ENCODE measurements at places on chromosomes 12 and 14.

DNA sequence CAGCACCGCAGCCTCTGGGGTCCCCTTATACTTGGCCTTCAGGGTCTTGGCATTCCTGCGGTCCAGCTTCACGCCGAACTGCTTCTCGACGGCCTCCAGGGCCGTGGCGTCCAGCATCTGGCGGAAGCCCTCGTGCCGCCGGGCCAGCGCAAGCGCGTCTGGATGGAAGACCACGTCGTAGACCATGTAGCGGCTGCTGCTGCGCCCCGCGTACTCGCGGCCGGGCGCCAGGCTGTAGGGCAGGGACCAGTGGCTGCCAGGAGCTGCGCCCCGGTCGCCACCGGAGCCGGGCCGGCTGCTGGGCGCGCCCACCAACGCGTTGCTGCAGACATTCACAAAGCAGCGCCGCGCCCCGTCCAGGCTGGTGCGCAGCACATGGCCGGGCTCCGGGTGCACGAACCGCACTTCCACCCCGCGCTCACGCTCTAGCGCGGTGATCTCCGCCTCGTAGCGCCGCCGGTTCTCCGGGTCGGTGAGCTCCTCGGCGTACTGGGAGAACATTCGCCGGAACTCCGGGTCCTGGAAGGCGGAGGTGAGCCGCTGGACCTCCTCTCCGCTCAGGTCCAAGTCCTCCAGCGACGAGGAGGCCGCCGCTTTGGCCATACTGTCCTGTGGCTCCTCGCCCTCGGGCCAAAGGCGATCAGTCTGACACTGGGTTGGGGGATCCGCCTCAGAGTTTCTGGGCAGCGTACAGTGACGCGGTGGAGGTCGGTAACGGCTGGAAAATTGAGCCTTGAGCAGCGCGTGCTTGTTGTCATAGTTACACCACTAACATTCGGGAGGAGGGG, at the start of gene DNAAF2:
Gene DNAAF2 (minus strand): TSS at position 698 of the 788 bp plus-strand sequence. CDS start 95 bp downstream, at position 603.
- H3K4me1 ChIP-seq: peaks cover 7% of the 10 kb centered on the region
- H3K27me3 ChIP-seq: no peaks in the 10 kb centered on the region
- peak within 1 kb of the TSS; percentile 73 for H3K4me3 ChIP-seq
- DNase-seq: peak; percentile 71
- H3K36me3 ChIP-seq: peaks cover 6% of the 10 kb centered on the region

DNA sequence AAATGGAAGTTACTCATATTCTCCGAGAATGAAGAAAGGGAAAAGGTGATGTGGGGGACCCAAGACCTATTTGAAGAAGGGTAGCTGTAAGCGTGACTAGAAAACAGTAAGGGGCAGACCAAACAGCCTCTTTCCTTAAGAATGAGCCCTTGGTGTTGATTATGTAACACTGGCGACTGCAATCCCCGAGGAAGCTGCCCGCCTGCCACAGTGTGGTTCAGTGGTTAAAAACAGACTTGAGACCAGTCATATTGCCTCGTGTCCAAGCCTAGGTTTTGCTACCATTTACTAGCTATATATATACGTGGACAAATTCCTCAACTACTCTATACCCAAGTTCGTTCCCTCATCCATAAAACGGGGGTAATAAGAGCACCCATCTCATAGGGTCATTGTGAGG, 49.1 kb downstream of the SSPN start:
- H3K27ac ChIP-seq: no peak overlapping the region
- H3K36me3 ChIP-seq: no peaks in the 10 kb centered on the region
- peaks cover 11% of the 10 kb centered on the region for H3K4me1 ChIP-seq
- H3K4me3 ChIP-seq: no peak overlapping the region
- DNase-seq: no peak
- no peaks in the 10 kb centered on the region for H3K27me3 ChIP-seq

- no peak overlapping the region for H3K4me3 ChIP-seq
- DNase-seq: no peak
- H3K27ac ChIP-seq: no peak overlapping the region
Measured at GRCh38 chr14:22065347-22065746, 391.7 kb upstream of the OR4E1 start.

DNA sequence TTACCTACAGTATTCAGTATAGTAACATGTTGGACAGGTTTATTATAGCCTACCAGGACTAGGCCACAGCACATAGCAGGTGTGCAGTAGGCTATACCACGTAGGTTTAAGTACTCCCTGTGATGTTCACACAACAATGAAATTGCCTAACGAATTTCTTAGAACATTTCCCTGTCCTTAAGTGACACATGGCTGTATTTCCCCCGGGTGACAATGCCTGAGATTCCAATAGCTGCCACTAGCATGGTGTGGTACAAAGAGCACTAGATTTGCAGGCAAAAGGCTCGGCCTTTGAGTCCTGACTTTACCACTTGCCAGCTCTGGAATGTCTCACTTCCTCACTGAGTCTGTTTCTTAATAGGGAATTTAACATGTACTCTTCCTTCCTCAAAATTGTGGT, 19.7 kb downstream of the PTPN21 start:
- no peaks in the 10 kb centered on the region for H3K4me1 ChIP-seq
- H3K27me3 ChIP-seq: no peaks in the 10 kb centered on the region
- DNase-seq: no peak
- H3K36me3 ChIP-seq: peaks cover 14% of the 10 kb centered on the region

DNA sequence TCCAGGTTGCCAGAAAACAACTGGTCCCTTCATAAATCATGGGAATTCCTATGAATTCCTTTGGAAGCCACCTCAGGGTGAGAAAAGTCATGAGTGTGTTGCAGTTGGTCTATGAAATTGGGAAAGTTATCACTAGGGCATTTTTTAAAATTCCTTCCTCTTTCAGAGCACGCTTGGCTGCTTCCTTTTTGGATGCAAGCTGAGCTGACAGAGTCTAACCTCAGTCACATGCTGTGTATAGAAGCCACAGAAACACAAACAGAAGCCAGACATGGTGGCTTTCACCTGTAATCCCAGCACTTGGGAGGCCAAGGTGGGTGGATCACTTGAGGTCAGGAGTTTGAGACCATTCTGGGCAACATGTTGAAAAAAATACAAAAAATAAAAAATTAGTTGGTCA, 21.7 kb upstream of the HELB start:
- no peak for DNase-seq
- no peaks in the 10 kb centered on the region for H3K4me1 ChIP-seq
- H3K27me3 ChIP-seq: peaks cover 11% of the 10 kb centered on the region
- H3K36me3 ChIP-seq: no peaks in the 10 kb centered on the region

DNA sequence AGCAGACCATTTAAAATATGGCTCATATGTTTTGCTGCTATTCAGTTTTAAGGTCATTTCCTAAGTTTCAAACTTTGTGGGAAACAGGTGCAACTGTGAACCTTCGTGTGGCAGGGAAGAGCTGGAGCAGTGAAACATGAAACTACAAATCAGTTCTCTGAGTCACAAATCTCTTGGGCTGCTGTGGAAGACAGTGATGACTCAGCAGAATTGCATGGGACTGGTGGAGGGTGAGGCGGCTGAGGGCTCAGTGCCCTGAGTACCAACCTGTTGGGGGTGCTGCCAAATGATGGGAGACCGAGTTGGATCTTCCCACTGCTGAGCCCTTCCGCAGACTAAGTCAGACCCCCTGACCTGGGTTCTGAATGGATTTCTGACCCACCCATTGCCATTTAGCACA, 8.4 kb upstream of the CALM1 start:
- peaks cover 23% of the 10 kb centered on the region for H3K4me1 ChIP-seq
- no peak overlapping the region for H3K4me3 ChIP-seq

GRCh38 chr12:89340861-89341260, 11.4 kb downstream of the DUSP6 start:
- H3K27ac ChIP-seq: no peak overlapping the region
- no peaks in the 10 kb centered on the region for H3K4me1 ChIP-seq
- H3K36me3 ChIP-seq: no peaks in the 10 kb centered on the region
- no peak overlapping the region for H3K4me3 ChIP-seq

- no peak overlapping the region for H3K4me3 ChIP-seq
- no peak overlapping the region for H3K27ac ChIP-seq
- no peak for DNase-seq
- peaks cover 16% of the 10 kb centered on the region for H3K27me3 ChIP-seq
Measured at GRCh38 chr12:94561943-94562411, 88.4 kb downstream of the TMCC3 start.

GRCh38 chr12:40325349-40325960, 100.7 kb downstream of the LRRK2 start:
- DNase-seq: no peak
- H3K4me3 ChIP-seq: no peak overlapping the region
- H3K27me3 ChIP-seq: no peaks in the 10 kb centered on the region
- H3K27ac ChIP-seq: no peak overlapping the region

GRCh38 chr14:105503935-105504692, 13.1 kb downstream of the TEDC1 start:
- no peaks in the 10 kb centered on the region for H3K4me1 ChIP-seq
- no peak for DNase-seq
- no peaks in the 10 kb centered on the region for H3K27me3 ChIP-seq
- H3K4me3 ChIP-seq: no peak overlapping the region

DNA sequence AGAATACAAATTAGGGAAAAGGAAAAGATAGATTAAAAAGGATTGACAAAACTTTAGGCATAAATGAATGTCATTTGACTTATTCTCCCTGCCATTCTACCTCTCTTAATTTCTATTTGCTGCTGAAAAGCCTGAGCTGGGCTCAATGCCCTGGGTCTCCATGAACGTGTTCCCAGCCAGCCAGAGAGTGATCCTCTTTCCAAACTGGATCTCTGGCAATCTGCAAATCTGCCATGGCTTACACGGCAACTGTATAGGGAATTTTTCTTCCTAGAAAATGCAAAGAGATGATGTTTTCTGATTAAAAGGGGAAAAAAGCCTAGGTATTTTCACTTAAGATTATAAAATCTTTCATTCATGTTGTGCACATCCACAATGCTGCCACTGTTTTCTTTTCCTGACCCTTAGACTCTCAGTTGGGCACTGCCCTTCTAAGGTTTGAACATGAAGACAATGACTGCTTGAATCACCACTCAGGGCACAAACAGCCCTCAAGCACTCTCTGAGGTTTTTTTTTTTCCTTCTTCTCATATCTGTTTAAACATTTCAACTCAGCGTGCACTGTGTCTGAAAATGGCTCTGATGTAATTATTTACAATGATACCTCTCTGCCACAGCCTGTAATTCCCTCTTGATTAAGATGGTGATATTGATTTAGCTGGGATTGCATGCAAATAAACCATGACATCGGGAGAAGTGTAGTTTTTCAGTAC, 60.3 kb downstream of the DACT1 start:
- H3K36me3 ChIP-seq: no peaks in the 10 kb centered on the region
- H3K27me3 ChIP-seq: peaks cover 3% of the 10 kb centered on the region
- no peak for DNase-seq

DNA sequence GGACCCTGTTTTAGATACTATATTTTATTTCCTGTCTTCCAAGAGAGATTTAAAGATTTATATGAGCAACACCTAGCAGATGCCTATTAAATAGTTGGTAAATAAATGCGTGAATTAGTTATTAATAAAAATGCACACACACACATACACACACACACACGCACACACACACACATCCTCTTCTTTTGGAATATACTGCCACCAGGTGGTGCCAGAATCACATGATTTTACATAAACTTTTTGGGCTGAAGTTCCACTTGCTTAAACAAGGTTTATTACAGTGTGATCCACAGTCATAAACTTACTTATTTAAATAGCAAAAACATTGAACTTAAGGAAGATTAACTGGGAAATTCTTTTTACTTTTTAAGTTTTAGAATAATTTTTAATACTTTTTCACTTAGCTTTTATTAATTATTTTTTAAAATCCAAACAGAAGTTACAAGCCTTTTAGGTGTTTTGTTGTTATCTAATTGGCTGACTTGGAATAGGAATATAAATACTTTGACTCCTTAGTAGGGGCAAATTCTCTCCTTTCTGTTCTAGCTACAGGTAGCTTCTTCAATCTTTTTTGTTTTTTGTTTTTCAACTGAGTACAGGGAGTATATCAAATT, 17.5 kb downstream of the RAD51B start:
- no peak overlapping the region for H3K27ac ChIP-seq
- peak; percentile 81 for DNase-seq
- no peaks in the 10 kb centered on the region for H3K4me1 ChIP-seq
- no peaks in the 10 kb centered on the region for H3K27me3 ChIP-seq

DNA sequence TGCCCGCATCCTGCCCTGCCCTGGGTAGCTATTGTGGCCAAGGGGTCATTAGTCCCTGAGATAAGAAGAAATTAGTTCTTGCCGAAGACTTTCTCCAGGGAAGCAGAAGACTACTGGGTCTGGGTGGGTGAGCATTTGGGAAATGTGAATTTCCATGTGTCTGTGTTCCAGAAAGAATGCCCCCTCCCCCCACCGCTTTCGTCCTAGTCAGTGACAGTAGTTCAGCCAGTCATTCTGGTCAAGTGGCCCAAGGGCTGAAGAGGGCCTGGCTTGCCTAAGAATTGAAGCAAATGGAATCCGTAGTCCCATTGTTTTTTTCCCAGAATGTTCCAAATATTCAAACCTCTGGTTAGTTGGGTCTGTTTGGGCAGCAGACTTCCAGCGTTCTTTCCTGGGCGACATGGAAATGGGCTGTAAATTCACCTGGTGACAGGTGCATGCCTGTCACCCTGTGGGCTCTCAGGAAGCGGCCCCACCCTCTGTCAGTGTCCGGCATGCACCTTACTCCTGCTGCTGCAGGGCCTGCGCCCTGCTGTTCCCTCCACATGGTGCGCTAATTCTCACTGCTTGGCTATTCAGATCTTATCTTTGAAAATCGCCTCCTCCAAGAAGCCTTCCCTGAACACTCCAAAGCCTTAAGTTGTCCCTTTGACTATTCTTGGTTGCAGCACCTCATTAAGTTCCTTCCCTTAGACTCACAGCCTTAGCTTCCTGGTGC, 1.4 kb upstream of the RFLNA start:
- peaks cover 26% of the 10 kb centered on the region for H3K27me3 ChIP-seq
- no peak overlapping the region for H3K4me3 ChIP-seq
- no peak for DNase-seq
- H3K4me1 ChIP-seq: peaks cover 12% of the 10 kb centered on the region
- H3K27ac ChIP-seq: no peak overlapping the region
- H3K36me3 ChIP-seq: no peaks in the 10 kb centered on the region

DNA sequence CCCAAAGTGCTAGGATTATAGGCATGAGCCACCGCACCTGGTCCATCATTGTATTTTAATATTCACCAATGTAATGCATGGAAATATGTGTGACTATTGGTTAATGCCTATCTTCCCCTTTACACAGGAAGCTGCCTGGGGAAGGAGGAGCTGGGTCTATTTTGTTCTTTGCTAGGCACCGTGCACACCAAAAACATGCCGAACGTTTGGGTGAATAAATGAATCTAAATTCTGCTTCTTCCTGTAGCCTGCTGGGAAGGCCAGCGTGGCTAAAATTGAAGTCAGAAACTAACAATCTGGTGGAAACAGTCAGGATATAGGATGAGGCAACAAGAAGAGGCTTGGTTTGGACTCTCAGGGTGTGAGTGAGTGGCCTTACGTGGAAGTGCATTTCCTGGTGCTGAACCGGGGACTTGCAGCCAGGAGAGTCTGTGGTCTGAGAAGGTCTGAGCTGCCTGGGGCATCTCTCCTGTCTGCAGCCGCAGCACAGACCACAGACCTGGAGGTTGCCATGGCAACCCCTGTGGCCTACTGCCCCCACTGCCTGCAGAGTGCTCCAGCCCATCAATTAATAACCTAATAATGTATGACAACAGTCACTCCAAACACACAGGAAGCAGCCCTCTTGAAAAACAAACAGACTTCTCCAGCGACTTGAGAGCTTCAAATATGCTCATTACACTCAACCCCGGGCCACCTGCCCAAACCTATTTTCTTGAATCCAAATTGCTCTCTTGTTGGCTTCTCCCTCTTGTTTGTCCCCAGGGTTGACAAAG, 5.5 kb upstream of the GPR68 start:
- no peak overlapping the region for H3K4me3 ChIP-seq
- H3K27ac ChIP-seq: no peak overlapping the region
- peaks cover 2% of the 10 kb centered on the region for H3K27me3 ChIP-seq
- no peaks in the 10 kb centered on the region for H3K36me3 ChIP-seq

All from astrocyte (in vitro differentiated cells and primary cell).